ENCODE measurements at places on chromosomes 2 and 18. TPM values are rescaled to one million over a fixed set of nuclear protein-coding genes. Genes with fewer than 3 reads are reported as not detected.

Gene VAMP5
- total RNA-seq: 78.0 TPM

Gene KHK
- total RNA-seq: 4.5 TPM

Gene CPS1
- 2.3 TPM for total RNA-seq

- H3K4me1 ChIP-seq: peaks cover 21% of the 10 kb centered on the region
- no peak overlapping the region for H3K27ac ChIP-seq
- H3K4me3 ChIP-seq: no peak overlapping the region
- H3K27me3 ChIP-seq: no peaks in the 10 kb centered on the region
- DNase-seq: no peak
These were observed 69.4 kb downstream of the AGAP1 start for GRCh38 chr2:235563056-235563910.

DNA sequence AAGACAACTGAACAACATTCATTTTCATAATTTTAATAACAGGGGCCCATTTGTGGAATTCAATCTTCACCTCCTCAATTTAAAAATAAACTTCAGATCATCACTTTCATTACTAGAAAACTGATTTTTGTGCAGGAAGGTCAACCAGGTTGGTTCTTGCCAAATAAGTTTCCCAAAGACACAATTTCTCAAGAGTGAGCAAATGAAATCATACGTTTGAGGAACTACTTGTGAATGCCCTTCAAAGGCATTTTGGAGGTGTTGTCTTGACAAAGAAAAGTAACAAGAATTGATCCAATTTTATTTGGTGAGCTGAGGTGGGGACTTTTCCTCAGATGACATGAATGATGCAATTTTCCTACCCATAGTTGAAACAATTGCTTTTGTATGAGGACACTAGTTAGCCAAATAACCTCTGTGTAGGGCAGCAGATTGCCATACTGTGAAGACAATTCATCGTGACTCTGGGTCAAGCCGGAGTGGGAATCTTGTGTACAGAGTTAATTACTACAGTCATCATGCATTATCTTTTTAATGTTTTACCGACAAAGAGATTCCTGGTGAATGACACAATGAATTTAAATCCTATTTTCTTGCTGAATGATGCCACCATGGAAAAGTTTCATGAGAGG lies 121.8 kb downstream of the TGFA start:
- no peaks in the 10 kb centered on the region for H3K4me1 ChIP-seq
- H3K27ac ChIP-seq: no peak overlapping the region
- DNase-seq: no peak
